ENCODE measurements at places on chromosomes 3 and 15. TPM values are rescaled to one million over a fixed set of nuclear protein-coding genes. Genes with fewer than 3 reads are reported as not detected.
A peak's percentile ranks its signal among the peaks of the same experiment; 100 is the strongest.

DNA sequence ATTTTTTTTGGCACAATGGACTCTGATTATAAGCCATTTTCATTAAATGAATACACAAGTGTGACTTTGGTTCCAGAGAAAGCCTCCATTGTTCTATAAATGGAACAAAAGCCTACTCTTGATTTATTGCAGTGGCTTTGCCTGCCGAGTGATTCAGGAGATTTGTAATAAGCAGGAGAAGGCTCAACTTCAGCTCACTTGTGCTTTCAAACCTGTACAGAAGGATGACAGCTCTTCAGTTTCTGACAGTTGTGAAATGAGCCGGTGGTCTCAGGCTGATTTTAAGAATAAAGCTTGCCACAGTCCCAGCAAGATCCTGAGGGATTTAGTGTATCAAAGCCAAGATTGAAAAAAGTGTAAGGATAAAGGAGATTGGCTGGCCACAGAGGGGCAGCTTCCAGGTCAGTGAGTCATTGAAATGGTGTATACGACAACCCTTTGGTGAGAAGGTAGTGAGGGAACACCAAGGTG is 438.8 kb upstream of the TGFBR2 start:
- peak; percentile 61 for DNase-seq

The PCLAF gene
- total RNA-seq, result 31.2 TPM

DNA sequence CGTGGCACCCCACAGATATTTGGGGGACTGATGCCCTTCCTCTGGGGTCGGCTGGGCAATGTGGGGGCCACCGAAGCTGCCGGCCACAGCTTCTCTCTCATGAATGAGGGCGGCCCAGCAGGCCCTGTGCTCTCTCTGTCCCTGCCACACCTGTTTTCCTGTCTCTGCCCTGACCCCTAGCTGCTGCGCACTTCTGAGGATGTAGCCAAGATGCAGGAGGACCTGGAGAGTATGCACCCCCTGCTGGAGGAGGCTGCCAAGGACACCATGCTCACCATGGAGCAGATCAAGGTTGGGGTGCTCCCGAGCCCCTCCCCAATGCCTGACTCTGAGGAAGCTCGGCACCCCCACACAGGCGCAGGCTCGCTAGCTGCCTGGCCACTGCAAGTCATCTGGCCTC is 59.7 kb downstream of the SEMA3G start:
- peak; percentile 69 for DNase-seq

The NLGN1 gene
- 2.6 TPM for total RNA-seq

Data from dermis blood vessel endothelial cell (primary cell).